ENCODE measurements at places on chromosomes 5 and 9. TPM values are rescaled to one million over a fixed set of nuclear protein-coding genes. Genes with fewer than 3 reads are reported as not detected.

NR6A1 gene
- not detected for total RNA-seq

MCIDAS gene
- not detected for total RNA-seq

AK1 gene
- 46.7 TPM for total RNA-seq

LRRTM2 gene
- total RNA-seq: 0.03 TPM

TMEM8B gene
- 9.6 TPM for total RNA-seq

STPG3 gene
- not detected for total RNA-seq

SH3GL2 gene
- not detected for total RNA-seq

NEURL1B gene
- 0.08 TPM for total RNA-seq

TBCA gene
- 72.0 TPM for total RNA-seq

IRF1 gene
- total RNA-seq: 1,212 TPM

DNA sequence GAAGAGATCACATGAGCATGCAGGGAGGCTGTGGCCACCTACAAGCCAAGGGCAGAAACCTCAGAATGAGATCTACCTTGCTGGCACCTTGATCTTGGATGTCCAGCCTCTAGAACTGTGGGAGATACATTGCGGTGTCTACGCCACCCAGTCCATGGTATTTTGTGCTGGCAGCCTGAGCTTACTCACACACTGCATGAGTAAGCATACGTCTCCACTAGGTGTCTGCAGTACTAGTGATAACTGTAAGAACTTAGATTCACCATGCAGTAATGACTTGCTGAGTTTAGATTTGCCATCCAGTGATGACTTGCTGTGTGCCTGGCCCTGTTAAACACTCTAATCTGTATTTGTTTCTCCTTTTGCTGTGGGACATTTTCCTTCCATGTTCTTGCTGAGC is 417.7 kb downstream of the GADD45G start:
- DNase-seq: no peak

- no peak for DNase-seq
Measured at GRCh38 chr9:119852390-119852789, 483.2 kb upstream of the BRINP1 start.

DNA sequence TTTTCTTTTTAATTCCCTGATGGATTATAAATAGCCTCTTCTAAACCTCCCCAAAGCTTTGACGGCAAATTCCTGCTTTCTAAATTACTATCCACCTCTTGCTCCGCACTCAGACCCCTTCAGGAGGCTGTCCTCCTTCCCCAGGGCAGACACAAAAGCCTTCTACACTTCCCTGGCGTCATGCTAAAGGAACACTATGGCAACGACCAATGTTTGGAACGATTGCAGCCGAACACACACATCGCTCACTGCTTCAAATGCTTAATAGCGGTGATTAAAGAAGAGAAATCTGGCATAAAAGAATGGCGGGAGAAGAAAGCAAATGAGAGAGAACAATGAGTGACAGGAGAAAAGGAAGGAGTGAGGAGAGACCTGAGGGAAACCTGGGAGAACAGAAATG is 297.3 kb downstream of the MLLT3 start:
- no peak for DNase-seq

- DNase-seq: no peak
Measured at GRCh38 chr5:134477462-134478245, 47.8 kb upstream of the JADE2 start.

DNA sequence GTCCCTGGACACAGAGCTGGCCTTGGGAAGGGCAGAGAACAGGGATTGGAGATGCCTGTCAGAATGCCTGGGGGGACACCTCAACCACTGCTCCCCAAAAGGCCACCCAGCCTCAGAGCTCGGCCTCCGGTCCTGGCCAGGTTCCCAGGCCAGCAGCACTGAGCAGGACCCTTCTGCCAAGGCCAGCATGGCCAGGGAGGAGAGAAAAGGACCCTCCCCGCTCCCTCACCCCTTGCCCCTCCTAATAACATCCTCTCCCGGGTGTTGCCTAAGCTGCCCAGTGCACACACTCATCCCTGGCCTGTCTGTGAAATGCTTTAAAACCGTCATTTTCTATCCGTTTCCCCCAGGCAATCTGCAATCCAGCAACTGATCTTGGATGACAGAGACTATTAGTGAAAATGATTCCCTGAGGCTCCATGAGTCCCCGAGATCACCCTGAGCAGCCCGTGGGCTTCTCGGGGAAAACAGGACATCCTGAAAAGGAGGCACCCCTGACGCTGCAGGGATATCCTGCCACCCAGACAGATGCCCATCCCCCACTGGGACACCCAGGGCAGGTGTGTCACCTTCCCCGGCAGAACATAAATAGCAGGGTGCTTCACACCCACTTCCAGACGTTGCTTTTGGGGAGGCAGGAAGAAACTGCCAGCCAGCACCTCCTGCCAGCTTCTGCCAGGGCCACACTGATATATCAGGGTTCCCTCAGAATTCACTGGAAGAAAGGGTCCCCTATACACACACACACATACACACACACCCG is 75.3 kb downstream of the ADAMTS2 start:
- DNase-seq: no peak

GRCh38 chr9:91937727-91938126 is 12.3 kb downstream of the ROR2 start:
- no peak for DNase-seq

DNA sequence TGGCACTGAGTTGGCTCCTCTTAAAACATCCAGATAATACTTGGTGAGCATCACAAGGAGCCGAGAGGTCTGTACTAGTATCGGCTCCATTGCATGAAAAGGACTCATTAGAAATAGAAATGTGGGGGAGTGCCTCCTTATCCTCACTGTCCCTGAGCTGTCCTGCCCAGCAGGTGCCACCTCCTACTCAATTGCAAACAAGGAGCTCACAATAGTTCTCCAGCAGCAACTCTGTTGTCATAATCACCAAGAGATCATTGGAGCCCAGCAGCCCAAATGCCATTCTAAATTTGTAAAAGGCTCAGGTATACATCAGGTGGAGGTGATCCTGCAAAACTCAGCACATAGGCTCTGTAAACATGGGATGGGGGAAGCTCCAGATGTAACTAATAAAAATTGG is 99.1 kb downstream of the PLK2 start:
- DNase-seq: no peak

DNA sequence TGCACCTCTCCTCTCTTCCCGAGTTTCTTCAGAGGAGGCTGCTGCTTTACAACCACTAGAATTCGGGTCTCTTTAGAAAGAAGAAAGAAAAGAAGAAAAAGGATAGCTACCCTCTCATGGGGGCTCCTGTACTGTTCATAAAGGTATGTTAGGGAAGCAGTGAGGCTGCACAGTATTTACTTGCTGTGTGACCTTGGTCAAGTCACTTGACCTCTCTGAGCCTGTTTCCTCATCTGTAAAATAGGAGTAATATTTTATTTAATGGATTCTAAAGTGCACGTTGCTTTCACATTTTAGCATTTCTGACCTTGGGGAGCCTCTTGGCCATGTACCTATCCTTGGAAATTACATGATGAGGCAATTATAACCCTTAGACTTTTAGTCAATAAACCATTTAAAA is 88.8 kb downstream of the SETX start:
- no peak for DNase-seq

DNA sequence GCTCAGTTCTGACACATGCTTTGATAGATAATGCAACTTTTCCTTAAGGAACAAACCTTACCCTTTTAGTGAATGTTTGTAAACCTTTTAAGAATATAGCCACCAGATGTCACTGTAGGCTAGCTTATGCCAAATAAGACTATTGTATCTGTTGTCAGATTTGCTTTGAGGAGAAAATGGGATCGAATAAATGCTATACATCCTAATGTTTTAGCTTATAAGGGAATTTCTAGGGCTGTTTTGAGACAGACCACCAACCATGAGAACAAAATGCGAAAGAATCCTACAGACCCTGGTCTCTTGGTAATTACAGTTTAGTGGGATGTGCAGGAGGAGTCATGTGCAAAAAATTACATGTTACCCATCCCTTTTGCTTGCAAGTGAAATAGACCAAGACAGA is 127.6 kb upstream of the NMUR2 start:
- DNase-seq: no peak

DNA sequence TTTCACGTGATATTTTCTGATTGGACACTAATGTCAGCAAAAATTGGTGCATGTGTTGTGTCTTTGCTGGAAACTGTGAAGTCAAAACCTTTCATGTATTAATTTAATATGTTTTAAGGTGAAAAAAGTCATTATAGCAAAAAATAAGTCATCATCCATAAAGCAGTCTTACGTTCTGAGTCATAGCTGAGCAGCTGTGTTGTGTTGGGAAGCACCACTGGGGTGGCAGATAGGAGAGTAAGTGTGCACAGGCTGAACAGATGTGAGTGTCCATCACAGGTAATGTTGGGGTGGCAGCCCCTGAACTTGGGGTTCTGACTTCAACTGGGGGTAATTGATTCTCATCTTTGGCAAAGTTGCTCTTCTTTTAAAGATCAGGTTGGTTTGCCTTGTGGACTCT is 156.8 kb downstream of the NXNL2 start:
- no peak for DNase-seq

- DNase-seq: no peak
Measured at GRCh38 chr5:134932508-134932907, 27.6 kb downstream of the PCBD2 start.

DNA sequence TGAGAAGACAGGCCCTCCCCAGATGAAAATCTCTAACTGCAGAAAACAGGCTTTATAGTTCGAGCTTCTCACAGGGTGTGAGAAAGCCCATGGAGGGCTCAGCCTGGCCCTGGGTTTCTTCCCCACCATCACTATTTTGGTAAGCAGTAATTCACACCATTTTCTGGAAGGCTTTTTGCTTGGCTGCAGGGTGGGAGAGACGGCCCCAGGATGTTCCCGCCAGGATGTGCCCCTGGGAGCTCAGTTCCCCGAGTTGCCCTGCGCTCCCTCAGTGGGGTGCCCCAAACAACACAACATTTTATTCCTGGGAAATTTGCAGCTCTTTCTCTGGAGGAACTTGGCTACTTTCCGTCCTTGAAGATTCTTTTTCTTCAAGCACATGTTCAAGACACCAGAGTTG is 100.8 kb downstream of the HSD17B3 start:
- no peak for DNase-seq

- DNase-seq: no peak
Measured at GRCh38 chr9:129814432-129815223, 9.3 kb downstream of the TOR1A start.

- DNase-seq: no peak
Measured at GRCh38 chr5:179114756-179115155, 54.6 kb downstream of the ZNF354C start.

DNA sequence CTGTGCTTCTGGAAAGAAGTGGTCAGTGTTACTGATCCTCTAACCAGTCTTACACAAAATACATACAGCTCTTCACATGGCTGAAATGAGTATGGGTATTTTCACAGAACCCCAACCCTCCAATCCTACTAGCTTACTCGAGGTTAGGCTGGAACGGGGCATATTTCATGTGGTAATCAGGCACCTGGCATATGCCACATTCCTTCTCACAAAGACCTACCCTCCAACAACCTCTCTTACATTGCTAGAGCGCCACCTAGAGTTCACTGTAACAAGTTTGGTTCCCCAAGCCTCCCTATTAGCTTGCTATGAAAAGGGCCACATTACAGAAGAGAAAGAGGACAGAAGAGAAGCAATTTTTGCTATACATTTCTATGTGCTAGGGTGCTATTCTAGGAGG is 597.3 kb downstream of the PRELID2 start:
- no peak for DNase-seq

GRCh38 chr5:135309391-135310327 is 89.4 kb downstream of the MACROH2A1 start:
- no peak for DNase-seq

Measured in CD4-positive, alpha-beta T cell (primary cell).